Activated CD8-positive, alpha-beta memory T cell treated with anti-CD3 and anti-CD28 coated beads for 4 hours (primary cell): ENCODE measurements at places on chromosomes 6 and 20.

DNA sequence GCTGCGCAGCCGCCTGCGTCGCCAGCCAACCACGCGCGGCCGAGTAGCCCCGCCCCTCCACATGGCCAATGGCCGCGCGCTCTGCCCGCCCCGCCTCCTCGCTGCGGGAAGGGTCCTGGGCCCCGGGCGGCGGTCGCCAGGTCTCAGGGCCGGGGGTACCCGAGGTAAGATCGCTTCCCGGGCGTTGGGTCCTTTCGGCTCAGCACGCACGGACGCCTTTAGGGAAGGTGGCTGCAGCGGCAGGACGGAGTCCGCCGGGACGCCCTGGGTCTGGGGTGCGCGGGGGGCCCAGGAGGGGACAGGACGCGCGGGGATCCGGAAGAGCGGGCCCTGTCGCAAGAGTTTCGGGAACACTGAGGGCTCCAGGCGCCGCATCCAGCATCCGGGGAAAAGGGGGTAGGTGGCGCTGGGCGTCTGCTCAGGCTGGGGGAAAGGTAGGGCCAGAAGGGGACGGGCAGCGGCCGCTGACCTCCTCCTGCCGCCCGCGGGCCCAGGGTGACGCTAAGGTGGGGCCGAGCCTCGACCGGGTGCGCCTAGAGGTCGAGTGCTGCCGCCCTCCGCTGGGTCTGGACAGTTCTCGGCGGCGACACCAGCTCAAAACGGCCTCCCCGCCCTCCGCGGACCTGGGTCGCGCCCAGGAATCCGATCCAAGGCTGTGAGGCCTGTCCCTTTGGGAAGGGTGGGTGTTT lies at the start of gene MAVS:
MAVS (plus strand) TSS at position 95 of the 689 bp plus-strand sequence. CDS start 7,791 bp downstream, outside the sequence.
- DNase-seq = peak; percentile 67

- DNase-seq = no peak
Observed at GRCh38 chr6:129031051-129031599, 148.2 kb downstream of the LAMA2 start.

DNA sequence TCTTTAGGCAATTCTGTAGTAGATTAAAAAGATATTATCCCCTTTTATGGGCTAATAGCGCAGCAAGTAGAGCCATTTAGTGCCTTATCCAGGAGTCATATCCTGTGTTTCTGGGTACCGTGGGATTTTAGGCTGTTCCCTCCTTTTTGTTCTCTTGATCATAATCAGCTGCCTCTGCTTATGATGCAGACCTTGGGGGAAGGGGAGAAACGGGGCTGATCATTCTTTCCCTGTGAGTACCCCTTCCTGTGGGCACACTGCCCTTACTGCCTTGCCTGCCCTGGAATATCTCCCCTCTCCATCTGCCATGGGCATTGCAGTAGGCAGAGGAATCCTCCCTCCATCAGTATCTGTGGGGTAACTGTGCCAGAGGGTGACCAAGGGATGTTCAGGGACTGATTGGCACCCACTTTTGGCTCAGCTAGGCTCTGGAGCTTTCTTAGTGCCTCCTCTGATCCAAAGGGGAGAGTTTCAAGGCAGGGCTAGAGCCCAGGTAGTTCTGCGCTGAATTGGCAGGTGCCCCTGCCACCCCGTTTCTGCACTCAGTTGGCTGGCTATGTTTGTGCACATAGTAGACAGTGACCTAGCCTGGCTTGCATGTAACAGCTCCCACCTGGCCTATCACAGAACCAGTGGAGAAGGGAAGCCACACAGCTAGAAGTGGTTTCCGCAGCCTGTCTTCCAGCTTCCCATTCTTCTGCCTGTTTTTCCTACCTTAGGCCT lies 103.3 kb downstream of the FIG4 start:
- DNase-seq = no peak

DNA sequence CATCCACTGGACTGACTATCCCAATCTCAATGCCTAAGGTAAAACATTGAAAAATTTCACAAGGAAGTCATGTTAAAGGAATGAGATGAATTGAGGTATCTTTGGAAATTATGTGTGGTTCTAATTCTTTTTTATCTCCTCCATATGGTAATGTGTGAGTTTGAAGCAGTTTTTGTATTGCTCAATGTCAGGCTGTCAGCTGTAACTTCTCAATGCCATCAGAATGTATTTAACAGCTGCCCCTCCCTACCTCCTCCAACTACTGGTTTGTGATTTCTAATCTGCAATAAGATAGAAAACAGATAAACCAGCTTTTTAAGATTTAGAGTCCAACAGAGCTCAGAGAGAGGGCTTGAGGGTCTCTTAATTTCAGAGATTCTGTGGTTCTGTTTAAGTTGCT lies 1005.8 kb upstream of the ADGRB3 start:
- DNase-seq = no peak

- DNase-seq = peak; percentile 5
Observed at GRCh38 chr6:26003102-26003694, 40.6 kb downstream of the TRIM38 start.

DNA sequence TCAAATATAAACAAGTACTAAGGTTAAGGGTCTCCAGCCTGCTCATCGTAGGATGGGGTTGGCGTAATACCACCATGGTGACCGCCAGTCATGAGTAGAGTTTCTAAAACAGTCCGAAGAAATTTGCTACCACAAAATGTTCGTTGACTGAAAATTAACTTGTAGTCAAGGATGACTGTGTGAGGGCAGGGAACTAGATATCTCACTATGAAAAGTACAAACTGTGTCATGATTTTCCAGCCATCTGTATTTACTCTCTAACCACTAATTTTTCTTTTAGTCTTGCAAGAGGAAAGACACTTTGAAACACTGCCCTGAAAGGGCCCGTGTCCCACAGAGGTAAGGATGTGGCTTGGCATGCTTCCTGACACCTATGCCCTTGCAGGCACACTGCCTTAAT lies 99.7 kb downstream of the IRF4 start:
- no peak for DNase-seq

- no peak for DNase-seq
Observed at GRCh38 chr6:163387317-163387716, 27.2 kb upstream of the QKI start.

GRCh38 chr6:11584244-11584643 lies 46.7 kb downstream of the TMEM170B start:
- no peak for DNase-seq

DNA sequence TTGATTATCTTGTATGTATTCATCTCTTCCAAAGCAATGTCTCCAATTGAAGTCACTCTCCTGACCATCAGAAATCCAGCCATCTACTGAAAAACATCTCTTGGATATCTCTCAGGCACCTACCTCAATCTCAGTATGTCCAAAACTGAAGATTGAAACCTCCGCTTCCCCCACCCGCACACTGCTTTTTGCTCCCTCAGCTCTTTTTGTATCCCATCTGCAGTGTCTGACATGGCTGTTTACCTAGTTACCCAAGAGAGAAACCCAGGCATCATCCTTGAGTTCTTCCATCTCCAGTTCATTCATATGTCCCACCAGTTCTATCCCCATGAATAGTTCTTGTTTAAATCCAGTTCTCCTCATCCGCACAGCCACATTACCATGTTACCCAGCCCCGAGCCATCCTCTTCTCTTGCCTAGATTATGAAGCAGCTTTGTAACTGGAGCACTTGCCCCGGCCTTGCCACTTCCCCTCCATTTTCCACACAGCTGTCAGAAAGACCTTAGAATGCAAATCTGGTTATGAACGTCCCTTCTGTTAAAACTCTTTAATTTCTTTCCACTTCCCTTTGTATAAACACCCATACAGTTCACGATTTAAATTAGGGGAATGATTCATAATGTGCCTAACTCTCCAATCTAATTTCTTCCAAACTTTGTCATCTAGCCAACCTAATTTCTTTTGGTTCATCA lies 40.5 kb upstream of the GCLC start:
- DNase-seq = no peak

GRCh38 chr6:31896493-31896855 lies 1.0 kb downstream of the EHMT2 start:
- no peak for DNase-seq

DNA sequence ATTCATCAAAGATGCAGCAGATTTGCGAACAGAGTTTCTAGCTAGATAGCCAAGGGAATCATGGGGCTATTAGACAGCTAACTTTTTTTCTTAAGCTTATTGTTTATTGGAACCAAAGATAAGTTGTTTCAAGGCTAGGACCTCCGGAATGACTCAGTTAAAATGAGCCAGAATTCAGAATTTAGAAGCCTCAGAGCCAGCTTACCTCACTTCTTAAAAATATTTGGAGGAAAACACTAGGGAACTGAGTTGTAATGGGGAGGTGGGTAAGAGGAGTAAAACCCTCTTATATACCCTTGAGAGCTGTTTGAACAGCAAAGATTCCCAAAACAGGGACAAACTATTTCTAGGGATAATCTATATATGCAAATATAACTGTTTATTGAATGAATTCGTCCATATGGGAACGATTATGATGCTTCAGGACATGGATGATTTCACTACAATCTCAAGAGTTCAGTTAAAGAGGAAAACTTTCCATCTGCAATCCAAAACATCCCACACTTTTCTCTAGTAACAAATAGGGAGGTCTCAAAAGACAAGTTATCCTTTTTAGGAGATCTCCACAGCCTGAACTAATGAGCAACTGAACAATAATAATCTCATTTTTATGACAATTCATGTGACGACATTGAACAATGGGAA lies 12.6 kb upstream of the CARMIL1 start:
- no peak for DNase-seq

- DNase-seq = no peak
Observed at GRCh38 chr6:19691465-19692167, 145.6 kb upstream of the ID4 start.

DNA sequence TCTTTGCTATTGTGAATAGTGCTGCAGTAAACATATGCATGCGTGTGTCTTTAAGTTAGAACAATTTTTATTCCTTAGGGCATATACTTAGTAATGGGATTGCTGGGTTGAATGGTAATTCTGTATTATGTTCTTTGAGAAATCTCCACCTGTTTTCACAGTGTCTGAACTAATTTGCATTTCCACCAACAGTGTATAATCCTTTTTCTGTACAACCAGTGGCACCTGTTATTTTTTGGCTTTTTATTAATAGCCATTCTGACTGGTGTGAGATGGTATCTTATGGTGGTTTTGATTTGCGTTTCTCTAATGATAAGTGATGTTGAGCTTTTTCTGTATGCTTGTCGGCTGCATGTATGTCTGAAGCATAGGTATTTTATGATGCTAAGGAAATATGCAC lies 820.8 kb upstream of the MAP3K7 start:
- DNase-seq = no peak

DNA sequence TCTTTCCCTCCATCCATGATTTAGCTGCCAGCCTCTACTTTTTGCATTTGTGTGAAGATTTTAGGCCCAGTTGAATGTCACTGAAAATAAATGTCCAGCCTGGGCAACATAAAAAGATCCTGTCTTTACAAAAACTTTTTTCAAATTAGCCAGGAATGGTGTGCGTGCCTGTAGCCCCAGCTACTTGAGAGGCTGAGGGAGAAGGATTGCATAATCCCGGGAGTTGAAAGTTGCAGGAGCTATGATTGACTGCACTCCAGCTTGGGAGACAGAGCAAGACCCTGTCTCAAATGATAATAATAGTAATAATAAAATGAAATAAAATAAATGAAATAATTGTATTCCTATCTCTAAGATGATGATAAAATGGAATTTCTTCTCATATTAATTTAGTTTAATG lies 5.0 kb upstream of the GFOD1 start:
- no peak for DNase-seq

GRCh38 chr20:62557999-62558408 lies 82.2 kb upstream of the GATA5 start:
- DNase-seq = no peak

GRCh38 chr20:37315452-37316110 lies 26.1 kb downstream of the MANBAL start:
- DNase-seq = no peak

- DNase-seq = peak; percentile 27
Observed at GRCh38 chr20:50844430-50845100, 49.7 kb downstream of the BCAS4 start.

GRCh38 chr6:129954749-129955431 lies 63.5 kb upstream of the L3MBTL3 start:
- DNase-seq = no peak

DNA sequence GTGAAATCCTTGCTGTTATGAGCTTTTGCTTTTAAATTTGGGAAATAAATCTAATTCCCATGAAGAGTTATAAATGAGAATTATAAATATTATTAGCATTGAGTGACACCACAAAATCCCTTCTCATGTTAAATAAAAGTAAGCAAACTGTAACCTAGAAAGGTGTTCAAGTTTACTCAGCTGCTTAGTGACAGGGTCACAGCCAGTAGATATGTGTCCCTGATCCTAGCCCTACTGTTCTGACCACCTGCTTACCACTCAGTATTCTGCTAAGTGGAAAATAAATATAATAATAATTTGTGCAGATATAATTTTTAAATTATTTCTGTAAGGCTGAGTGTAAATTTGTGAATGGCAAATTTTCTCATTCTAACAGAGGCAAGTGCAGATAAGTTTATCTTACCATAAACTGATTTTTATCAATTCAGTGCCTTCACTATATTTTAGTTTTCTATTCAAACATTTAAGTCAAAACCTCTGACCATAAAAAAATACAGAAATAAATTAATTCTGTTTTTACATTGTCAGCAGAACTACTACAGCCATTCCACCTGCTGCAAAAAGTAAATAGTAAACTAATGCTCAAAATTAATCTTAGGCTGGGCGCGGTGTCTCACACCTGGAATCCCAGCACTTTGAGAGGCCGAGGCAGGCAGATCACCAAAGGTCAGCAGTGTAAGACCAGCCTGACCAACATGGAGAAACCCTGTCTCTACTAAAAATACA lies 118.2 kb downstream of the TENT5A start:
- no peak for DNase-seq

GRCh38 chr6:28082939-28083338 lies 2.6 kb downstream of the ZNF165 start:
- no peak for DNase-seq
